ENCODE measurements at places on chromosomes 11 and 22. TPM values are rescaled to one million over a fixed set of nuclear protein-coding genes. Genes with fewer than 3 reads are reported as not detected.

DNA sequence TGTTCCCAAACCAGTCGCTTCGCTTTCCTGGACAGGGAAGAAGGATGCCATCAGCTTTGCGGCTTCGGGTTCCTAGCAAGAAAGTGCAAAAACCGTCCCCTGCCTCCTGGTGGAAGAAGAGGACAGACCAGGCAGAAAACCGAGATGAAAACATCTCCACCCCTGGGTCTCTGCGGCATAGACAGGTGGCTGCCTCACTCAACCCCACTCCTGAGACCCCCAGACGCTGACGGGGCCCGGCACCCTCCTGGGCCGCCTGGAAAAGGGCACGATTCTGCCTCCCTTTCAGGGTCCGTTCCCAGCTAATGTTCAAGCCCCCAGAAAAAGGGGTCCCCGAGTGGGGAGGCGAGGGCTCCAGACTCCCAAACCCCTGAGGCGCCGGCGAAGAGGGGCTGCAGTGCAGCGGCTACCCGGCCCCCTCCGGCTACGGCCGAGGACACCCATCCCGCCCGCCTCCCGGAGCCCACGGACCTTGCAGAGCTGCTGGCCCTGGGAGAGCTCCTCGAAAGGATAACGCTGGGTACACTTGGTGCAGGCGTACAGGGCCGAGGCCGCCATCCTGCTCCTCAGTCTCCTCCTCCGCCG lies 569 bp downstream of the FAM76B start:
- peak; percentile 64 for DNase-seq

DNA sequence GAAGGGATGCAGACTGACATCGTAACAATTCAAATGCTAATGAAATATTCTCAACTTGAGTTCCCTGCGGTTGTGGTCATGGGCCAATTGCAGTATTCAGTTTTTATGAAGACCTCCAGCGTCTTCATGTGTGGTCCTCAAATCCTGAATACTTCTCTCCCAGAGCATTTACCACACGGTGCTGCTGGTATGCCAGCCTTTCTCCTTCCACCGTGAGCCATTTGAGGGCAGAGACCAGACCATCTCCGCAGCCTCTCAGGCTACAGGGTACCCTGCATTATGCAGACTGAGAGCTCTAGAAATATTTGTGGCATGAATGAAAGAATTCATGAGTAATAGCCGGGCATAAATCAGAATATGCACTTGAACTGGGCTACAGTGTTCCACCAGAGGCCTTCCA lies 289.7 kb downstream of the ST3GAL4 start:
- DNase-seq, result no peak

- DNase-seq, result peak; percentile 1
Observed at GRCh38 chr11:90284171-90284570, 61.3 kb upstream of the CHORDC1 start.

DNA sequence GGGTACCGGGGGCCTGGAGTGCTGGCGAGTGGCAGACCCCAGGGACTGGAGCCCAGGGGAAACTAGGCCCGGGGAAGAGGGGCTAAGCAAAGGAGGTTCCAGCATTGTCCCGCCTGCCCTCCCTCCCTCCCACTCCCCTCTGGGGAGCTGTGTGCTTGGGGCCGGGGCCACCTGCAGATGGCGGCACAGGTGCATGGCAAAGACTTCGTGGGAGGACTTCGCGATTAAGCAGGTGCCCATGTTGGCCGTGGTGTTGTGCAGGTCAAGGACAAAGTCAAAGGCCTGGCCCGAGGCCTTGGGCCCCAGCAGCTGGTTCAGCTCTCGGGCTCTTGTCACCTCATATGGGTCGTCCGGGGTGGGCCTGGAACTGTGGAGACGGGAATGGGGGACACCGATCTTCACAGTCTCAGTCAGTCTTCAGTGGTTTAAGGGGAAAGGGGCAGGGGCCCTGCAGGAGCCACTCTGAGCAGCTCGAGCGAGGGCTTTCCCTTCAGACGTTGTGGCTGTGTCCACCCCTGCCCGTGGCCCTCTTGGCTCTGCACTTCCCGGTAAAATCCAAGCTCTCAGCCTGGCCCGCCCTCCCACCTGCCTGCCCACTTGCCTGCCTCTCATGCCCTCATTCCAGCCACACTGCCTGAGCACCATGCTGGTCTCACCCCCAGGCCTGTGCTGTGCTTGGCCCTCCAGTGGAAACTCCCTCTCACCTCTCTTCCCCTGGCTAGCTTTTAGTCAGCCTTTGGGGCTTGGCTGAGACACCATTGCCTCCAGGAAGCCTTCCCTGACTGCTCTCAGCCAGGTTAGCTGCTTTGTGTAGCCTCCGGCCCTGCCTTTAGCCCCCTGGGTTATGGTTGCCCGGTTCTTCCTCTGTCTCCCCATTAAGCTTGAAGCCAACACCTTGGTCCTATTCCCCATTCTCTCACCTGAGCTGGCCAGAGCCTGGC lies 4.7 kb downstream of the ACY3 start:
- no peak for DNase-seq

GRCh38 chr11:118532852-118533768 lies 2.1 kb downstream of the TMEM25 start:
- no peak for DNase-seq

DNA sequence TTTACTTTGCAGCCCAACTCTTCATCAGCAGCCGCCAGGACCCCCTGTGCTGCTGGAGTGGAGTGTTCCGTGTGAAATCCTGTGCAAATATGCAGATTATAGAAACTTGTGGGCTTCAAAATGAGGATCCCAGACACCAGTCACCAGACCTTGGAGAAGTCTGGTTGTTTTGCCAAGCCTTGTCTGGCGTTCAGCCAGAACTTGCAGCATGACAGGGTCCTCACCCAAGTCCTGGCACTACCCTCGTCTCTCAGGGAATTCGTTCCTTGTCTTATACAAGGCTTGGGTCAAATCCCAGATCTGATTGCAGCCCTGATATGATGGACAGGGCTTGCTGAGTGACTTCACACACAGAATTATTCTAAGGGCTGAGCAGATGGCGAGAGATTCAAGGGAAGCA lies 18.9 kb downstream of the SHISAL1 start:
- no peak for DNase-seq

GRCh38 chr11:69140635-69141034 lies 15.1 kb upstream of the SMIM38 start:
- no peak for DNase-seq

DNA sequence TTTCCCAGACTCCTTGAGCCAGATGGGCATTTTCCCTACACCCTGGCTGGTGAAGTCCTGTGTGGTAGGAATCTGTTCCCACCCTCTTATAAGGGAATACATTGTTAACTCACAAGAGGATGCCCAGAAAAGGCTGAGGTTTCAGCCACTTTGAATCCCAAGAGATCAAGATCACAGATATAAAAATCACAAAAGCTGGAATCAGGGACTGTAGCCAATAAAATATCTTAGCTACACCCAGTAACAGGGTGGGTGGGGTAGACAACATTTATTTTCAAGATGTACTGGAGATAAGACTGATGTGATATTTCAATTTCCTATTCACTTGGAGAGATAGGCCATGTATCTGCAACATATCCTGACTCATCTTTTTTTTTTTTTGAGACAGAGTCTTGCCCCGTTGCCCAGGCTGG lies 50.3 kb downstream of the COPB1 start:
- peak; percentile 25 for DNase-seq

DNA sequence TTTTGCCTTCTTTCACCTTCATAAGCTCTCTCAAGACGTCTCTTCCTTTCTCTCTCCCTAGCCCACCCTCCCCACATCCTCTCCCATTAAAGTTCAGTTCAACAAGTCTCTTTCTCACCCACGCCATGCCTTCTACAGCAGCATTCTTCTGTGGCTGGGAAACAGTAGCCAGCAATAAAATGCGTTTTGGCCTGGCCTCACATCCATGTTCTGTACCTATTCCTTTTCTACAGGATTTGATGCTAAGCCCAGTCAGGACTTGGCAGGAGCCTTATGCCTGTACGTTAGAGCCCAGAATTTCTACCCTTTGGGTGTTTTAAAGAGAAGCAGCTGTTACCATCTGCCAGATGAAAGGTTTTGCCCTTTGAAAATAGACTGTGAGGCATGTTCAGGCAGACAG lies 7.1 kb upstream of the CD44 start:
- peak; percentile 76 for DNase-seq

DNA sequence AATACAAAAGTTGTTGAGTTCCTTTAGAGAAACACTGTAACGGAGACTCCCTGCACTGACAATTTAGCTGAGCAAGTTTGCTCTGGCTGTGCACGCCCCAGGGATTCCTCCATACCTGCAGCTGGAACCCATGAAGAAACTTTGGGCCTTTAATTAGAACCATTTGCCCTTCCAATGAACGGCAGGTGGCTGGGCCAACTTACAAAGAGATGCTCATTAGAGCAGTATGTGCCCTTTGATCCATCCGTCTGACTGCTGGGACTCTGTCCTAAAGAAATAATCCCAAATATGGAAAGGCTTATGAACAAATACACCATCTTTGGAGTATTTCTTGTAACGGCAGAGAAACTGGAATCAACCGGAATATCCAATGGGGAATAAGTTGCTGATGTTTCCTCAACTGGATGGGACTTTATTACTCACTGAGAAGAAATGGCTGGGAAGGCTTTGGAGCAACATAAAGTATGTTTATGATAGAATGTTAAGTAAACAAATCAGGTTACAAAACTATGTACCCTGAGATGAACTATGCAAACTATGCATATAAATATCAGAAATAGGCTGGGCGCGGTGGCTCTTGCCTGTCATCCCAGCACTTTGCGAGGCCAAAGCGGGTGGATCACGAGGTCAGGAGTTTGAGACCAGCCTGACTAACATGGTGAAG lies 24.4 kb upstream of the FBLN1 start:
- peak; percentile 93 for DNase-seq

DNA sequence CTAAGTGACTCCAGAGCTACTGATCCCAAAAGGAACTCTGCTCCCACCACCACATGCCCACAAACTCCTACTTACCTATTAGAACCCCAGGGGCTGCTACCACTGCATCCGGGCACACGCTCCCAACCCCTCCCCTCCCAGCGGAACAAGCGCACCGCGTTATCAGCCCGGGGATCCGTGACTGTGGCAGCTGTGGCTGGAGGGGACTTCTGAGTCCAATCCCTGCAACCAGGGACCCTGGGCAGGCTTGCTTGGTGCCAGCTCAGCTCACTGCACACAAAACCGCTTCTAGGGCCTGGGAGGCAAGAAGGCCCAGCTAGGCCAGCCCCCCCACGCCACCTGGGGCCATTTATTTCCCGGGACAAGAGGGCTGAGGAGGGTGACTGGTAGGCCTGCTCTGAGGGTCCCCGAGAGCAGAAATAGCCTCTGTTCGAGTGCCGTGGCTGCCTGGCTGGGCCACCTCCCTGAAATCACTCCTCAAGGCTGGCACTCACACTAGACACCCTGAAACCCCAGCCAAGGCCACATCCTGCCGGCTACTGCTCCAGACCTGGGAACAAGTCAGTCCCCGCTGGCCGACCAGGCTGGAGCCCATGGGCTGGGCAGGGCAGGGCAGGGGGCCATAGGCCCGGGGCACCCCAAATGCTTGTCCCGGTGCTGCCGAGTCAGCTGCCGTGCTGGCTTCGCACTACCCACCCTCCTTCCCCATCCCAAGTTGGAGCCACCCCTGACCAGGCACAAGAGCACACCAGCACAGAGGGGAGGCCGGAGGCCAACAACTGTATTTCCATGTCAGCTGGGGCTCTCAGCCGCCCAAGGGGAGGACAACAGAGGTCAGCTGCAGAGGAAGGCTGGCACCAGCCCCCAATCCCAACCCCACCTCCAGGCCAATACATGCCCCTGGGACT lies 1.9 kb upstream of the IFITM10 start:
- DNase-seq, result no peak

- DNase-seq, result no peak
Observed at GRCh38 chr11:15965562-15966250, 390.6 kb downstream of the SOX6 start.

GRCh38 chr11:77819921-77820564 lies 479 bp downstream of the RSF1 start:
- peak; percentile 73 for DNase-seq

DNA sequence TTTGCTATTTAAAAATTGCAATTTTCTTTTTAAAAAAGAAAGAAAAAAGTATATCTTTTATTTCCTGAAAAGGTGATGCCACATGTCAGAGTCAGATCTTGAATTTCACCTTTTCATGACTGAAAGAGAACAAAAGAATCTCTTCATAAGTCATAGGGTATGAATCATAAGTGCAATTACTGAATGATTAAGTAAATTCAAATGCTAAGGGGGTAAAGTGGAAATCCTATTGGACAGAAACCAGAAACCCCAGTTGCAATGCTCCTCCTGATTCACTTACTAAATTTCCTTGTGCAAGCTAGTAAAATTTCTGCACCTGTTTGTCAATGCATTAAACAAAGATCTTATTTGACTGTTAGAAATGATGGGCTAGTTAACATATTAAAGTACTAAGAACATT lies 8.2 kb upstream of the PRRG4 start:
- no peak for DNase-seq

- DNase-seq, result peak; percentile 38
Observed at GRCh38 chr11:113243696-113244095, 70.7 kb upstream of the TTC12 start.

- DNase-seq, result no peak
Observed at GRCh38 chr22:42773167-42773566, 52.5 kb upstream of the A4GALT start.

DNA sequence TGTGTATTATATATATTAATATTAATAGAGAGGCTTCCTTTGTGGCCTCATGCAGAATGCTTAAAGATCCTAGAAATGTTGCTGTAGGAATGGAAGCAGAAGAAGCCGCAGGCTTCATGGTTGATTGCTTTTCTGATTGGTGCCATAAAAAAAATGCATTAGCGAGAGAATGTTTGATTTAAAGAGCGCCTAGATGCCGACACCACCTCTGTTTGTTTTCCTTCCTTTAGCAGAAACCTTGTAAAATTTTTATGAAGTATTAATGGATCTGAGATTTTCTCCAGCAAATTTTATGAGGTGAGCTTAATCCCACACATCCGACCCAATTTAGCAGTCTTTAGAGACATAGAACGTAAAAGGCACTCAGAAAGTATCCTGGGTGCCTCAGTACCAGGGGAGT lies 587.5 kb downstream of the NTM start:
- DNase-seq, result no peak

- DNase-seq, result peak; percentile 66
Observed at GRCh38 chr11:110883256-110883655, 171.0 kb upstream of the ARHGAP20 start.

DNA sequence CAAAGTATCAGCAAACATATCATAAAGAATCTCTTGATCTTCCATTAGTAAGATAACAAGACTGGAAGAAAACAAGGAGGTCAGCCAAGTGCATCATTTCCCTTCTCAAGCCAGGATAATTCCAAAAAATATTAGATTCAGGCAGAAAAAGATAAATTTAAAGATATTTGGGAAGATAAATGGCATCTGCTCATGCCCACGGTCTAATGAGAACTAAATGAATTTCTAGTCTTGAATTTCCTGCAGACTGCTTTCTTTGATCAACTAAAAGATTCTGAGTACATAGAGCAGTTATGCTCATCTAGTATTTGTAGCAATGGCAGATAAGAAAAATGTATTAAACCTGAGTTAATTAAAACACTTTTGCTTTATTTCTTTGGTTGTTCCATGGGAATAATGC lies 31.1 kb downstream of the DDI1 start:
- DNase-seq, result no peak

GRCh38 chr11:129324533-129325175 lies 51.0 kb upstream of the BARX2 start:
- no peak for DNase-seq

CYB5R2 gene
- polyA plus RNA-seq, result 15.3 TPM

SLC6A5 gene
- polyA plus RNA-seq, result not detected

ACRV1 gene
- 0.43 TPM for polyA plus RNA-seq

LINC01488 gene
- 0.14 TPM for polyA plus RNA-seq

CDC45 gene
- 9.7 TPM for polyA plus RNA-seq

CLTCL1 gene
- polyA plus RNA-seq, result 21.4 TPM

Measured in muscle of leg (tissue), 16 donors.